ENCODE measurements at places on chromosomes 2 and 18.

- DNase-seq = peak; percentile 66
Measured at GRCh38 chr2:171160956-171161740, 455 bp upstream of the TLK1 start.

- DNase-seq = no peak
Measured at GRCh38 chr2:196384729-196385128, 213.4 kb upstream of the STK17B start.

DNA sequence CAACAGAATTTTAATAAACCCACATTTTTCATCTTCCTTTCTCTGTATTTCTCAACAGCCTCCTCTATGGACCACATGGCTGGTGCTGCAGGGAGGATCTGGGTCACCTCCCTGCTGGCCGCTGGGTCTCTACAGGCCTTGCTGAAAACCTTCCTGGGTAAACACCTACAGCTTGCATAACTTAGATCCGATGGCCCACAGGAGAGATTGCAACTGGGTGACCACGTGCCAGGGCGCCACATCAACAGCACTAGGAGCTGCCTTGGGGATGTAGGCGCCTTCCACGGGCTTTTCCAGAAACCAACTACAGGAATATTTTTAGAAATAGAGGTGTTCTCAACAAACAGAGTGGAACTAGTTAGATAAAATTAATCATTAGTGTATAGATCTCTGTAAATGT is 19.4 kb downstream of the TMEM18 start:
- DNase-seq = no peak

DNA sequence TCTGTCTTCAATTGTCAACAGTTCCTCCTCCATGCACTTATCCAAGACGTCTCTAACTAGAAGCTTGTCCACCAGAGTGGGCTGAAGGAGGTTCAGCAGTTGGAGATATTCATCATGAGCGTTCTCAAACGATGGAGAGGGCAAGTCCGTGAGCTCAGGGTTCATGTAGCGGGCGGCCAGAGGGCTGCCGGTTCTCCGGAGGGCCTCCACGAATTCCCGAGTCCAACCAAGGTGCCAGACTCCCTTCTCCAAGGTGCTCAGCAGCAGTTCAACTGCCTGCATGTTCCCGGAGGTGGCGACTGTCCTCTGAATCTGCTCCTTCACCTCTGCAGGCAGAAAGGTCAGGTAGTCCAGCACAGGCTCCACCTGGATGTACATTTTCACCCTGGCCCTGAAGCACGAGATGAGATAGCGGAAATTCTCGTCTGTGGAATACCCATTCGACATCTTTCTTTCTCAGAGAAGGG is 590 bp downstream of the IFIH1 start:
- no peak for DNase-seq

- DNase-seq = no peak
Measured at GRCh38 chr2:65807942-65808341, 375.5 kb upstream of the SPRED2 start.

DNA sequence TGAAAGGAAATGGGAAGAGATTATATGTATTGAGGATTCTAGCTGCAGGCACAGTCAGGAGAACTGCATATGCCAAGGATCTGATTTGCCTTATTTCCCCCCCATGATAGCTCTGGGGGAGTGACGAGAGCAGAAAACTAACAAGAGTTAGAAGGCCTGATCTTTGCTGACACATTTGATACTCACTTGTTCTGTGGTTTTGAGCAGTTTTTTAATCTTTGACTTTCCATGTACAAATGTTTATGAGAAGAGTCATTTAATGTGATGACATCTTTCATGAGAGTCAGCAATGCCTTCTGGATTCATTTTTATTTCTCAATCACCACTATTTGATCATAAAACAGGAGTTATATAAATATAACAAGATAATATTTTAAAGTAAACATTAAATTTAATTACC is 12.7 kb upstream of the SERPINB7 start:
- DNase-seq = no peak

DNA sequence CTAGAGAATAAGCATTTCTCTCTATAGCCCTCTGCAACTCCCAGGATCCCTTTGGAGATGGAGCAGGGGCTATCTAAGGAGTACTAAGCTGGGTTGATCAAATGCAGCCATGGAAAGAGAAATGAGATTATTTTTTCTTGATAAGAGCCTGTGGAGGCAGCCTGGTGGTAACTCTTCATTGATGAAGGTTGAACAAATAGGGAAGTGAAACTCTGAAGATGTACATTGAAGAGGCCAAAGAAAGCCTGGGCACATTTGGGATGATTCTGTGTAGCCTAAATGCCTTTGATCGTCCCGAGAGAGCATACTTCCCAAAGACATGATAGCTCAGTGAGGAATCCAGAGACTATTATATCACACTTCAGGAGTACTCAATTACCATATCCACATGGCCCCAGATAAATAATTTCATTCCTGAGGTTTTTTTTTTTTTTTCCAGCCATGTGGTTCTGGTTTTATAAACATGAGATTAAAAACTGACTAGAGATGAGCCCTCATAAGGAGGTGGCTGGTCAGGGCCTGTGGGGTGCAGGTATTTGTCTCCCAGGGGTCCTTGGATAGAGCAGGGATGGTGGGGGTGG is 192.5 kb downstream of the TPGS2 start:
- no peak for DNase-seq

DNA sequence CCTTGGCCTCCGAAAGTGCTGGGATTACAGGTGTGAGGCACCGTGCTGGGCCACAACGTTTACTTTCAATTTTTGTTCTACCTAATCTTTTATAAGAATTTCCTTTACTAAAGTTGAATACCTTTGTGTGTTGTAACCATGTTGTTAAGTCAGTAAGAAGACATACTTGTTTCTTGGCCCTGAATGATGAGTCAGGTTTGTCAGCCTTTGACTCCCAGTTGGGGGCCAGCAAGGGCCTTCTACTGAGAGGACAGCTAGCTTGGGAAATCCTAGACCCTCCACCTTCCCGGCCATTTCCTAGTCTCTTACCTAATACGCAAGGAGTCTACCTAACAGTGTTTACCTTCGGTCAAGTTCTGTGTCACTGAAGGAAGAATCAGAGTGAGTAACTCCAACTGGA is 22.7 kb downstream of the MTHFD2 start:
- DNase-seq = no peak

DNA sequence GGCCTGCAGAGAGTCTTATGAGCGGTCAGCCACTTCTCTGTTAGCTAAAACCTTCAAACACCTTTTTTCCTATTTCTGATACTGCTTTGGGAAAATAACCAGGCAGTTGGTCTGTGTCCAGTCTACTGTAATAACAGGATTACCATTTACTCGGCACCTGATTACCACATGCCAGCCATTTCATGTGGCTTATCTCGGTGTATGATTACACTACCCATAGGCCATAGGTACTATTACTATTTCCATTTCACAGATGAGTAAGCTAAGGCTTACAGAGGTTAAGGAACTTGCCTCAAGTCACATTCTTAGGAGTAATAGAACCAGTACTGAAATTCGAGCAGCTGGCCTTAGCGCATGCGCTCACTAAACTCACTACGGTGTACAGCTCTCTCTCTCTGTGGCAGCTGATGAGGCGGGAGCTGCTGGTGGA is 147.2 kb upstream of the L3MBTL4 start:
- DNase-seq = no peak

GRCh38 chr2:216119986-216120385 is 10.8 kb downstream of the XRCC5 start:
- no peak for DNase-seq

DNA sequence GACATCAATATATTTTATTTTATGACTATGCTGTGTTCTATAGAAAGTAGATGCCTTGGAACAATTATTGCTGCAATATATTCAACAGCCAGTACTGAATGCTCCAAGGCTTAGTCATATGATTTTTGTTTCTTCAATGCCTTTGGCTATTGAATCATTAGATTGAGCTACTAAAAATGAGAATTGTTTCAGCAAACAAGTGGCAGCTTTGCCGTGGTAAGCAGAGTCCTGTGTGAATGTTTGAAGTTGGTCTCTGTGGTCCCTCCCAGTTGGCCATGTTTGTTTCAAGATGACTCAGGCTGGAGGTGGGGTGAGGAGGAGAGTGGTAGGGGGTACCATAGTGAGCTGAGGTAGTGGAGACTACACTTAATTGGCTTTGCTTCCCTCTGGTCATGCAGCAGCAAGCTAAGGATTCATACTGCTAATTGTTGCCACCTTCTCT is 198.6 kb upstream of the EPAS1 start:
- no peak for DNase-seq

GRCh38 chr2:225275443-225275842 is 124.1 kb upstream of the NYAP2 start:
- no peak for DNase-seq

DNA sequence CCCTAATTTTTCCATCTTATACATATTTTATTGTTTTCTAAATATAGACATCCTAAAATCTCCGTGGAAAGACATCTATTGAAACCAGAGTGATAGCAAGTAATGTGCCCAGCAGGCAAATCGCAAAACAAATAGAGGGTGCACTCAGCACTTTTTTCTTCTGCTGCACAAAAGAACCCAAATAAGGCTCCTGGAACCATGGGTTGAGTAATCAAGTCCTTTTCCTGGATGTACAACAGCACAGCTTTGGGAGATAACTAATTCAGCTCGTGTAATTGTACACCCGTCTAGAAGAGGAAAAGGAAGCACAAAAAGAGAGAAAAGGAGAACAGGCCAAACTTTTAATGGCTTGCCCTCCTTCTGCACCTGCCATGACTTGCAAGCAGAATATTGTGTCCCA is 126.9 kb upstream of the TLK1 start:
- DNase-seq = no peak

DNA sequence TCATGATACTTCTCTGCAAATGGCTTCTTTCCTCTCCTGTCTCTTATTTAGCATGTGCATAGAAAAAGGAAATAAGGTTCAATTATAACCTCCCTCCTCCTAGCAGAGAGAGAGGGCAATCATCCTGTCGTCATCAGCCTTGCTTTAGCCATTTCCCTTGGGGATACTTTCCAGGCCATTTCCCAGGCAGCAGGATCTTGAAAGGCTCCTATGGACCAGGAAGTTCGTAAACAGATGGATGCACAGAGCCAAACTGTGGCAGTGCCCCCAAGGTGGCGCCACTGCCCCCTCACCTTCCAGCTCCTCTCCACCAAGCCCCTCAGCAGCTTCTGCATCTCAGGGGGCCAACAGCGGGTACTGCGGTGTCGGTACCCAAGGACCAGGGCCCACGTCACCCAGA is 157.4 kb downstream of the DTNA start:
- no peak for DNase-seq

DNA sequence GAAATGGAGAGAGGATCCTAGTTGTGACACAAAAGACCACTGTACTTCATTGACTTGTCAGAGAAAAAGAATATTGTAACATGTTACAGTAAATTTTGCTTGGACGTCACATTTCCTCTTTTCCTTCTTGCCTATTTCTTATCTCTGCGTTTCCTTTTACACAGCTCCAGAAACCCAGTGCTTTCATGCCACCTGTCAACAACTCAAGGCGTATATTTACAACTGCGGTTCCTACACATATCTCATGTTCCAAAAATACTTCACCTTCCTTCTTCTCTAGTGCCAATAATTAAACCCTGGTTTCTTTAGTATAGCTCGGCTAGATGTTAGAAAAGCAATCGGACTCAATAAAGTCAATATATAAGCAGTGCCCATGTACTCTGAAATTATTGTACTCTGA is 911.5 kb upstream of the FSHR start:
- DNase-seq = no peak

- DNase-seq = no peak
Measured at GRCh38 chr2:73903313-73903712, 10.5 kb downstream of the ACTG2 start.

DNA sequence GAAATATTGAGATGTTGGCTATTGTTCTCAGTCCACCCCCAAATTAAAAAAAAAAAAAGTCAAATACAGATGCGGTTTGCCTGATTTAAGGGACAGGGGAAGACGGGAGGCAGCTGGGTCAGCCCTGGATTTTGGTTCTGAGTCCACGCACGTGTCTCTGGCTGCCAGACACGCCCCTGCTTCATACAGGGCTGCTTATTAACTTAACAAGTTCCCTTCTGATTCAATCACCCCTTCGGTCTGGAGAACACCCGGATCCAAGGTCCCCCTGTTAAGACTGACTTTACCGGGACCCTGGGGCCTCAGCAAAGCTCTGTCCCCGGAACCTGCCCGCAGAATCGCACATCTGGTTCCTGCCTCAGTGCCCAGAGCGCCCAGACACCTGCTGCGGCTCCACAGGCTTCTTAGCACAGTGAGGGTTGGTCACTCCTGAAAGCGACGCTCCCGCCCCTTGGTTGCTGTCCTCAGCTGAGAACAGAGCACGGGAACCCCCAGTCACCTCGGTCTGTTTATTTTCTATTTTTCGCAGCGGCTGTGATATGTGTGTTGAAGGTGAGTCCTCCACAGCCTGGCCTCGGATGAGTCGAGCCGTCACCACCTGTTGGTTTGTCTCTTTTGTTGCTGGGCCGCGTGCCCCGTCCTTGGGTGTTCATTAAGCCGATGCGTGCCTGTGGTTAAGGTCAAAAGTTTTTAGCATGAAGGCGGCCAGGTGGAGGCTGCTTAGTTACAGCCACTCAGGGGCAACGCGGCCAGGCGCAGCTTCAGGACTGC is 57.2 kb downstream of the RTP5 start:
- DNase-seq = no peak

- DNase-seq = no peak
Measured at GRCh38 chr2:134283661-134284060, 29.8 kb downstream of the MGAT5 start.

DNA sequence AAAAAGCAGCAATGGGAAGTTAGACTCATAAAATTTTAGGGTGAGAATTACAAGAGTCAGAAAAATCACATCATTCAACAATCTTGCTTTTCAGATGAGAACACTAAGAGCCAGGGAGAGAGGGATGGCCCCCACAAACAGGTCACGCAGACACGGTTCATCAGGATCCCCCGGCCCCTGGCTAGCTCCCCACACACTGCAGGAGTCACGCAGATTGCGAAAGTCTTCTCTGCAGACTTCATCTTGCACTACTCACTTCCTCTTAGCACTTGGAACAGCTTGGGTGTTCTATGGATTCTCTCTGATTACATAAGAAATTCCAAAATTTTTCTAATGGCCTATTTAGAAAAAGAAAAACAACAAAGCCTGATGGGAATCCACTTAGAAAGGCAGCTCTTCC is 21.6 kb upstream of the SULT1C2 start:
- DNase-seq = no peak

GRCh38 chr18:27707201-27707600 is 469.7 kb downstream of the CDH2 start:
- DNase-seq = no peak

DNA sequence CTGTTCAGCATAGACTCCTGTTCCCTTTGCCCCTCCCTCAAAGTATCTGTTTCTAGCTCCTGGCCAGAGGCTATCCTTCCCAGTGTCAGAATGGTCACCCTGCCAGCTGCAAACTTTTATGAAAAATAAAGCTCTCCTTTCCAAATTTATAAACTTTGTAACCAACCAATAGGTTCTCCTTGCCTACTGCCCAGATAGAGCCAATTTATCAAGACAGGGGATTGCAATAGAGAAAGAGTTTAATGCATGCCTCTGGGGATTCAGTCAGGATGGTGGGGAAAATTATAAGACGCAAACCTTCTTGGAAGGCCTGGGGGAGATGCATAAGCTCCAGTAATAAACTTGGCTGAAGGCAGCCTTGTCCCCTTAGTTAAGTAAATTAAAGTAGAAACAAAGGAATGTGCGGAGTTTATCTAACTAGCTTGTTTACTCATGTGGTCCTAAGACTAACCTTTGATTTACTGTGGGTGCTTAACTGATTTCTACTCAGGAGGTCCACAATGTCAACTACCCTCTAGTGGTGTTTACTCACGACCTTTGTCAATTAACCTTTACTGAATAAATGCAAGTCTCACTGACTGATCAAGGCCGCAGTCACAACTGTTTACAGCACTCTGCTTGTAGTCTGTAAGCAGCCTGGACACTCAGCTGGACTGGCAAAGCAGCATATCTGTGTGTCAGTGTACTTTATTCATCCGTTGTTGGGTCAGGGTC is 42.9 kb upstream of the PDK1 start:
- no peak for DNase-seq

- no peak for DNase-seq
Measured at GRCh38 chr2:197600306-197600705, 75.1 kb downstream of the RFTN2 start.
